Right cardiac atrium (tissue), 5 donors: ENCODE measurements at places on chromosomes 1 and 21. TPM values are rescaled to one million over a fixed set of nuclear protein-coding genes. Genes with fewer than 3 reads are reported as not detected.

The ARHGEF10L gene
- 47.9 TPM for polyA plus RNA-seq

The CA6 gene
- not detected for polyA plus RNA-seq

The KMO gene
- polyA plus RNA-seq = 0.29 TPM

The PTGFRN gene
- polyA plus RNA-seq = 100 TPM

The SPRR4 gene
- not detected for polyA plus RNA-seq

The GPR37L1 gene
- polyA plus RNA-seq = 0.20 TPM

The CASQ2 gene
- 702 TPM for polyA plus RNA-seq

DNA sequence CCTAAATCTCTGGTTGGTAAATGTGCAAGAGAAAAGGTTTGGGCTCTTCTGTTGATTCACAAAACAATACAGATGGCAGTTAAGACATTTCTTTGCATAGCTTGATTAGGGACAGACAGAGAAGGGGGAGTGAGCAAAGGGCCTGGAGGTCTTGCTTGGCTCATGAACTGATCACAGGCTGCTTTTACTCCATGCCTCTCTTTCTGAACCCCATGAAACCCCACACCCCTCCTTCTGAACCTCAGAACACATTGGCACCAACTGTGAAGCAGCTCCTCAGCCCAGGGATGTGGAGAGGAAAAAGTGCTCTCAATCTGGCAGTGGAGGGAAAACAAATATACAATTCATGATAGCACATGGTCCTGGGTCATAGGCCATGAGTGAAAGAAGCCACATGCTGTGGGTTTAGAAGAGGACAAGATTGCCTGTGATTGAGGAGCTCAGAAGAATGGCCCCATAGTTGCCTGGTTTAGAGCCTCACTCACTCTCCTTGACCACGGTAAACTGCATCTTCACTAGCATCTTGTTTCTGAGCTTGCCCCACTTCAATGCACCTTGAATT, 111.6 kb upstream of the GADD45A start:
- no peak for DNase-seq

- DNase-seq = no peak
Measured at GRCh38 chr1:77680173-77680572, 2.3 kb downstream of the ZZZ3 start.

- DNase-seq = no peak
Measured at GRCh38 chr1:157438613-157439012, 113.7 kb downstream of the FCRL5 start.

- no peak for DNase-seq
Measured at GRCh38 chr1:160454371-160455152, 54.2 kb downstream of the VANGL2 start.

GRCh38 chr1:61237659-61238358, 155.4 kb downstream of the NFIA start:
- no peak for DNase-seq

DNA sequence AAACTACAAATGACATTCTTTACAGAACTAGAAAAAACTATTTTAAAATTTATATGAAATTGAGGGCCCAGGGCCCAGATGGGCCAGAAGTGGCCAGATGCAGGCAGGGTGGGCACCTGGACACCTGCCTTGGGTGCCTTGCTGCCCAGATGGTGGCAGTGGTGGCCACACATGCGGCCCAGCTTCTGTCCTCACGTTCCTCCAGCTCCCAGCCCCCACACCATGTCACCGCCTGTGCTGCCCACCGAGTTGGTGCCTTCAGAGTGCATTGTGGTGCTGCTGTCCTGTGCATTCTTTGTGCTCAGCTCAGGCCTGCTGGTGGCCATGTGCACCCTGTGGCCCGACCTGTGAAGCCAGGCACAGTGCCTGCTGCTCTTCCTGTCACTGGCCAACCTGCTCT, 216.8 kb upstream of the CXADR start:
- no peak for DNase-seq

DNA sequence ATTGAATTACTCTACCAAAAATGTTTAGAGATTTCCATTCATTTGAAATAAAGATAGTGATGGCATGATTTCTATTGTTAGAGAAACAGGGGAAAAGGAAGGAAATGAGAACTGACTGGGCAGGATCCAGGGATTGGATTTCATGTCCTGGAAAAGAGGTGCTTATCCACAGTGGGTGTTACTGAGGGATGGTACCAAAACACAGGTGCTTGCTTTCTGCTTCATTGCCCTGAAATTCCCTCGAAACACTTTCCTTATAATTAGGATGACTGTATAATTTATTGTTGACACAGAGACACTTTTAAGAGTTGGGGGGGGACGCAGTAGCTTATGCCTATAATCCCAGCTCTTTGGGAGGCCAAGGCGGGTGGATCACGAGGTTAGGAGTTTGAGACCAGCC, 185.0 kb upstream of the KCNK2 start:
- no peak for DNase-seq

GRCh38 chr21:25171438-25171837, 435.8 kb downstream of the MRPL39 start:
- no peak for DNase-seq

GRCh38 chr1:114108751-114109255, 44.9 kb downstream of the SYT6 start:
- no peak for DNase-seq

GRCh38 chr1:56496821-56497772, 82.3 kb downstream of the PLPP3 start:
- no peak for DNase-seq
